Muscle of back (tissue), 13 donors: ENCODE measurements at places on chromosomes 1 and 21.

DNA sequence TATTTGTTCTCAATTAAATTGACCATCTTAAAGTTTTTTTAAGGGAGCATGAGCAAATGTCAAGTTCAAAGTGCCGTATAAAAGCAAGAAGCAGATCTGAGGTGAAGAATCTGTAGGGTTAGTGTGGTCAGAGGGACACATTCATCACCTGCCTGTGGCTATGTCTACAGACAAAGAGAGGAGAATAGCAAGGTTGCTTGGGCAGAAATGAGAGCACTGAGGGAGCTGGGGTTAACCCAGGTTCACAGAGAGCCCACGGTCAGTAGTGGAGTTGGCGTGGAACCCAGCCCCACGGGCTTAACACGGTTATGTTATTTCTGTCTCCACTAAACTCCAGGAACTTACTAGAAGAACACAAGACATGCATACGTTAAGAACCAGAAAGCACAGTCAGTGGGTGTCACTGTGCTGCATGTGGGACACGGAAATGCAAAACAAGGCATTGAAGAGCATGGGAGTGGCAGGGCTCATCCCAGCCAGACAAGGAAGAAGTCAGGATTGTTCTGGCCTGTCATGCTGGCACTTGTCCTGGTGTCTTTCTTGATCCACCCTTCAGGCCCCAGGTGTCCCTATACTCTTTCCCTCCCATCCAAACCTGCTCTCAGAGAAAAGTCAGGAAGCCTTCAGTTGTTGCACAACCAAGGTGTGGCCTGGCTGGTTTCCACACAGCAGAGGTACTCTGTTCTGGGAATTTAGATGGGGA, 95.5 kb upstream of the IVNS1ABP start:
- DNase-seq: no peak

DNA sequence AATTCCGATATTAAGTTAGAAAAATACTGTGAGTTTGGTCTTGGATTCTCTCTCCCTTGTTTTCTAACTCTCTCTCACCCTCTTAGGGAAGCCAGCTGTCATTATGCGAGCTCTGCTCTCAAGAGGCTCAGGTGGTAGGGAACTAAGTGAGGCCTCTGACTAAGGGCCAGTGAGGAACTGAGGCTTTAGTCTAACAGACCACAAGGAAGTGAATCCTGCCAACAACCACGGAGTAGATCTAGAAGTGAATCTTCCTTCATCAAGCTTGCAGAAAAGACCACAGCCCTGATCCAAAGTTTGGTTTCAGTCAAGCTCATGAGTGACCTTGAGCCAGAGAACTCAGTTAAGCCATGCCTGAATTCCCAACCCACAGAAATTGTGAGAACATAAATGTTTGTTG, 180.1 kb upstream of the PRMT6 start:
- DNase-seq: no peak

- DNase-seq: no peak
Measured at GRCh38 chr1:194117582-194117981, 931.2 kb upstream of the B3GALT2 start.

- no peak for DNase-seq
Measured at GRCh38 chr1:36457691-36458090, 6.5 kb downstream of the MRPS15 start.

DNA sequence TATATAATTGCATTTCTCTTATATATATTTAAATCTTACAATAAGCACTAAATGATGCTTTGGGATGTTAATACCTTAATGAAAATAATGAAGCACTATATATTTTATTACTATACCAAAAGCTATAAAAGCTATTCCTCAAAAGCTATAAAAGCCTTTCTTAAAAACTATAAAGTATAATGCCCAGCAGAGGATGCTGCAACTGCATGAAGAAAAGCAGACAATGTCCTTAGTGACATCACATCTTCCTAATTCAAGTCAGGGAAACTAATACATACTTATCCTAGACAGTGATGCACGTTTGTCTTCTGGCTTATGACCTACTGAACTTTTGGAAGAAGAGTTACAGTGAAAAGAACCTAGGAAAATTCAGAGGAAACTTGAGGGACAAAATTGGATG, 13.6 kb upstream of the C1orf185 start:
- DNase-seq: no peak

DNA sequence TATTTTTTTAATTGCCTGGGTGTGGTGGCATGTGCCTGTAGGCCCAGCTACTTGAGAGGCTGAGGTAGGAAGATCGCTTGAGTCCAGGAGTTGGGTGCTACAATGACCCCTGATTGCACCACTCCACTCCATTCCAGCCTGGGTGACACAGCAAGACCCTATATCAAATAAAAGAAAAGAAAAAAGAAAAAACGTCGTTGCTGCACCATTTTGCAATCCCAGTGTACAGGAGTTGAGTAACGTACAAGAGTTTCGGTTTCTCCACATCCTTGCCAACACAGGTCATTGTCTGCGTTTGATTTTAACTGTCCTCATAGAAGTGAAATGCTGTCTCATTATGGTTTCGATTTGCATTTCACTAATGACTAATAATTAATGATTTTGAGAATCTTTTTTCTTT, 7.9 kb downstream of the ZNF684 start:
- no peak for DNase-seq

- DNase-seq: no peak
Measured at GRCh38 chr1:171664976-171665375, 12.5 kb upstream of the MYOC start.

DNA sequence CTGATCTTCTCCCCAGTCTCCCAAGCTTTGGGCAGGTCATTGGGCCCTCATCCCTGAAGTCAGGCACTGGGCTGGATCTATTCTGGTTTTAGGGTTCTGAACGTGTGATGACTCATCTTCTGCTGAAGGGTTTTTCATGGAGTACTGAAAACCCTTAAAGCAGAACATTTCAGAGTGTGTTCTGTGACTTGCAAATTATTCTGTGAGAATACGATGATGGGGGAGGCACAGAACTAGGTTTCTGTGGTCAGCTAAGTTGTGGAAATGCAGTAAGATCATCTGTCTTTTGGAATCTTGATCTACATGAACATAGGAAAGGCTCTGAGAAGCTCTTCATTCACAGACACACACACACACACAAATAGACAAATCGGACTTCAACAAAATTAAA, 46.2 kb downstream of the NAV1 start:
- DNase-seq: no peak

DNA sequence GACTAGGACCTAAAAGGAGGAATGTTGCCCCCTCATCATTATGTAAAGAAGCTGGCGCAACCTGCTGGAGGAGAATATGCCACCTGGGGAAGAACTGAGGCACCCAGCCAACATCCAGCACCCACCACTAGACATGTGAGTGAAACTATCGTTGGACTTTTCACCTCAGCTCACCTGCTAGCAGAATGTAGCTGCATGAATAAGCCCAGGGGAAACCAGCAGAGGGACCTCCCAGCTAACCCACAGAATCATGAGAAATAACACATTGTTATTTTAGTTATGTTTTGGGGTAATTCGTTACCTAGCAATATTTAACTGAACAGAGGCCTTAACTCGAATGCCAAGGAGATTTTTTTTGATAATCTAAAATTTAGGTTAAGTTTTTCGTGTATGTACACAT, 542.5 kb upstream of the DAB1 start:
- no peak for DNase-seq

DNA sequence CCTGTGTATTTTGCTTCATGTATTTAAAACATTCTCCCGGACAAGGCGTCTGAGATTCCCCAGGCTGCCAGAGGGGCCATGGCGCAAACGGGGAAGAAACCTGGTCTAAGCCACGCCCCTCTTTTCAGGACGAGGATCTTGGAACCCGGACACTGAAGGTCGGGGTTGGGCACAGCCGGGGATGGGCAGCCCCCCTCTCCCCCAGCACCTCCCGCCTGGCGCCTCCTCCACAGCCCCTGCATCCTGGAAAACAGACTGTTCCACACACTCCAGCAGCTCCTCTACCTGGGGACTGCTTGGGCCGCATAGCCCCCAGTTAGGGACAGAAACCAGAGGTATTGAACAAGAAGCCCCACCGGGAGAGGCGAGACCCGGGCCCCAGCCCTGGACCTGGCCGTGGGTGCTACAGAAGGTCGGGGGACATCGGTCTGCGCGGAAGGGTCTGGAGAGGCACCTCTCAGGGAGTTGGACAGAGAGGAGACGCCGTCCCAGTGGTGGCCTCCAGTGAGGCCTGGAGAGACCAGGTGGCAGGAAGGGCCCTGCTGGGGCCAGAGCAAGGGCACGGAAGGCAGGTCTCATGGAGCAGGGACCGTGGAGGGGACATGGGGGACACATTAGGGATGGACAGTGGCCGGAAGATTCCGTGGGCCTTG, 5.4 kb downstream of the TP73 start:
- DNase-seq: no peak

DNA sequence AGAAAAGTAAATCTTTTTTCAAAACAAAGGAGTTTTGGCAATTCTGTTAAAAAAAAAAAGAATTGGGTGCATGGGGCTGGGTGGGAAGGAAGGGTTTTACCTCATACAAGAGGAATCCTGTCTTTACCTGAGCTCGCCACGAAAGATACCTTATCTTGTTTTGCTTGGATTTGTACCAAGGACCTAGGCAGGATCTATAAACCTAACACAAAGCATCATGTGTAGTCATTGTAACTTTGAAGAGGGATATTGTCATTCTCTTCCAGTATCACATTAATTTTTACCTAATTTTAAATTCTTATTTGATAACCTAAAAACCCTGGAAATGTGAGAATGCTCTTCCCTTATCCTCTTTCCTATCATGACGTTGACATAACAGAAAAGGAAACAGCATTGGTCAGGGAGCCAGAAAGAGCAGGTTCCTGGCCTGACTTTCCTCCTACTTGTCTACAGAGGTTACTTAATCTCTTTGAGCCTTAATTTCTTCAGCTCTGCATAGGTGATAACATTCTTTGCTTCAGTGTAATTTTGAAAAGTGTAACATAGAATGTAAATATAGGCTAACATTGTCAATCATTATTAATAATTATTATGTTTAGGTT, 4.0 kb upstream of the LAMC1 start:
- DNase-seq: no peak
